Head of caudate nucleus (tissue), 42 donors: ENCODE measurements at places on chromosomes 1 and 21.
A peak's percentile ranks its signal among the peaks of the same experiment; 100 is the strongest.

- DNase-seq: no peak
These were observed 185.8 kb downstream of the MRPL39 start for GRCh38 chr21:25421321-25422028.

DNA sequence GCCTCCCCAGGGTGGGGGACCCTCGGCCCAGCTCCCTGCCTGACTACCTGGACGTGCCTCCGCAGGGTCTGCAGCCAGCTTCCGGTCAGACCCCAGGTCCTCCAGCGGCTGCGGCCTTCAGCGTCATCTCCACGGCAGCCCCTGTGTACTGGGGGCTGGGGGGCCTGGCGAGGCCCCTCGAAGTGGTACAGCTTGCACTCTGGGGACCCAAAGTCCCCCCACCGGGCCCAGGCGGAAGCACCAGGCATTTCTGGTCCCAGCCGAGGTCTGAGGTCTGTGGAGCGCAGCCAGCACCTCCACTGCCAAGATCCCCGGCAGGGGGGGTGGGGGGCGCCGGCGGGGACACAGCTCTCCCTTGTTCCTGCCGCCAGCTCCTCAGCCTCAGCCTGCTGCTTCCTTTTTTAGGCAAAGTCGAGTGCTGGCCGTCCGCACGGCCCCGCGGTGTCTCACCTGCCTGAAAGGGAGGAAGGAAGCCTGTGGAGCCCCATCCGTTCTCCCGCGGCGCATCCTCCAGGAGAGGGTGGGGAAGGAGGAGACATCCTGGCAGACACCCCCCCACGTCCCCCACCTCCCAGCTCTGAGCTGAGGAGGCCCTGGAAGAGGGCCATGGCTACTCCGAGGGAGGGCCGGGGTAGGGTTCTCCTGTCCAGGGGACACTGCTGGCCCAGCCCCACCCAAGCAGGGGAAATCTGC, 1.2 kb upstream of the VWA1 start:
- DNase-seq: peak; percentile 87

GRCh38 chr1:160018900-160019299, 12.9 kb downstream of the PIGM start:
- no peak for DNase-seq

DNA sequence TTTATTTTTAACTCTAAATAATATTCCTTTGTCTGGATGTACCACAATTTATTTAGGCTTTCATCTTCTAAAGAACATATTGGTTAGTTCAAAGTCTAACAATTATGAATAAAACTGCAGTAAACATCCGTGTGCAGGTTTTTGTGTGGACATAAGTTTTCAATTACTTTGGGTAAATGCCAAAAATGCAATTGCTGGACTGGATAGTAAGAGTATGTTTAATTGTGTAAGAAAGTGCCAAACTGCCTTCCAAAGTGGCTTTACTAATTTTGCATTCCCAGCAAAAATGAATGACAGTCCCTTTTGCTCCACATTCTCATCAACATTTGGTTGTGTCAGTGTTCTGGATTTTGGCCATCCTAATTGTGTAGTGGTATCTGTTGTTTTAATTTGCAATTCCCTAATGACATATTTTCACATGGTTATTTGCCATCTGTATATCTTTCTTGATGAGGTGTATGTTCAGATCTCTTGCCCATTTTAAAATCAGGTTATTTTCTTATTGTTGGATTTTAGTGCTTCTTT, 113.8 kb downstream of the DPYD start:
- DNase-seq: no peak

DNA sequence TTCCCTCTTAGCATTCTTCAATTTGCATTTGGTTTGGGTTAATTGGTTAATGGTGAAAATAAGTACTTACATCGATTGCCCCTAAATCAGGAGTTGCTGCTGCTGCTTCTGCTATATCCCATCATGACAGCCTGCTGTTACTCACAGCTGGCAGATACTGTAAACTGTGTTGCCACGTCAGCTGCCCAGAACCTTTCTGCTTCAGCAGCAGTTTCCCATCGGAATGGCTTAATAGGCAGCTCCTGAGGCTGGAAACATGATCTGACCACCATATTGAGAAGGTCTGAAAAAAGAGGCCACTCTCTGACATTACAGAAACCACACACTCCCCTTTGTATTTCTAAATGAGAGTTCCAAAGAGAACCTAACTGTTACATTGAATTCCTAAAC, 14.3 kb upstream of the SEC16B start:
- peak; percentile 58 for DNase-seq

GRCh38 chr1:32896451-32896850, 4.7 kb downstream of the TMEM54 start:
- no peak for DNase-seq

GRCh38 chr1:155009221-155009711, 6.7 kb downstream of the ZBTB7B start:
- DNase-seq: no peak

DNA sequence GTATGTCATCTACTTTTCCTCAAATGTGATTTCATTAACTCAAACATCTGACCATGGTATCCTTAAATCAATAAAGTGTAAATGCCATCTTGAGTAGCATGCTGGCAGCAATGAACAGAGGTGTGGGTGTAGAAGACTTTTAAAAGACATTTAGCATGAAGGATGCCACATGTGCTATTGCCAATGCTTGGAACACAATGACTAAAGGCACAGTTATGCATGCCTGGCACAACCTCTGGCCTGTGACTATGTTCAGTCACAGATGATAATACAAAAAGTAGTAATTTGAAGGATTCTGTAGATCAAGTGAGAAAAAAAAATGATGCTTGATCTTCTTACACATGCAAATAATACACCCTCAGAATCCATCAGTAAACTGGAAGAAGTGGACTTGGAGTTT, 938.9 kb upstream of the ADGRL4 start:
- no peak for DNase-seq
